ENCODE measurements at places on chromosomes 4 and X.

DNA sequence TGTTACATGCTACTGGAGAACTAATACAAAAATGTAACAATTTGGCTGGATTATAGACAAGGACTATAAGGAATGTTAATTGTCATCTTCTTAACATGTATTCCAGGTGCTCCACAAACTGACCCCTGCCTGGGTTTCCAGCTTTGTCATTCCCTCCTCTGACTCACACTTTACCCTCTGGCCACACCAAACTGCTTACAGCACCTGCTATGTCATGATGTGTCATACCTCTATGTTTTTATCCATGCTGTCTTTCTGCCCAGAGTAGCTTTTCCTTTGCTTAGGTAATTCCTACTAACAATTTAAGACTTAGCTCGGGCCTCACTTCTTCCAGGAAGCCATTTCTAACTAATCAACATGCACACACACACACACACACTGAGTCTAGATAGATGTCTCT lies 14.0 kb upstream of the SHROOM4 start:
- DNase-seq: peak; percentile 2

DNA sequence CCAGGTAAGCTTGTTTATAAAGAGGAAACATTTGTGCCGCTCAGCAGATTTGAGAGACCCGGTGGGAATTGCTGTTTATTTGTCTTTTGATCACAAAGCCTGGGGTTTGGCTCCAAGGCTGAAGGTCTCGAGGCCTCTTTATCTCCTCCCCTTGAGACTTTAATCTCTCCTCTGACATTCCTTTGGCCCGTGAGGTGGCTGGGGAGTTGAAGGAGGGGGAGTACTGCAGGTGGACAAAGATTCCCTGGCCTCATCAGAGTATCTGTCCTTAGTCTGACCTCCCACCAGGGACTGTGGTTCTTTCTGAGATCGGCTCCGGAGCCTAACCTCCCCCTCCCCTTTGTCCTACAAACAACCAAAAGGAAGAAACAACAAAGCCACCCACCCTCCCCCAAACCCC lies 216.5 kb downstream of the MID1IP1 start:
- no peak for DNase-seq

- DNase-seq: no peak
These were observed 79.7 kb downstream of the SNCA start for GRCh38 chr4:89757154-89757719.

DNA sequence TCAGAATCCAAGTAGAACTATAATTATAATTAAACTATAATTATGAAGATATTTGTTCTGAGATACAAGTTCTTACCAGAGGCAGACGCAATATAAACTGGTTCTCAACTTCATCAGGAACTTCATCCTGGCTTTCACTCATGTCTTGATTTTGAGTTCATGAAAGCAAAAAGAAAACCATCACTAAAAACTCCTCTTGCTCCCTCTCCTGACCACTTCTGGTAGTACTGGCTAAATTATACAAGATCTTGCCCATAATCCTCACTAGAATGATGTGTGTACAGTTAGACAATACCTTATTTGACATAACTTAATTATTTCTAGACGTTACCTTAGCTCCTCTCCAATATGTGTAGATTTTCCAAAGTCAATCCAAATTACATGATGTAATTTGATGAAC lies 3.7 kb downstream of the TAF7L start:
- peak; percentile 40 for DNase-seq

GRCh38 chrX:71365356-71365874 lies 742 bp upstream of the TAF1 start:
- no peak for DNase-seq

DNA sequence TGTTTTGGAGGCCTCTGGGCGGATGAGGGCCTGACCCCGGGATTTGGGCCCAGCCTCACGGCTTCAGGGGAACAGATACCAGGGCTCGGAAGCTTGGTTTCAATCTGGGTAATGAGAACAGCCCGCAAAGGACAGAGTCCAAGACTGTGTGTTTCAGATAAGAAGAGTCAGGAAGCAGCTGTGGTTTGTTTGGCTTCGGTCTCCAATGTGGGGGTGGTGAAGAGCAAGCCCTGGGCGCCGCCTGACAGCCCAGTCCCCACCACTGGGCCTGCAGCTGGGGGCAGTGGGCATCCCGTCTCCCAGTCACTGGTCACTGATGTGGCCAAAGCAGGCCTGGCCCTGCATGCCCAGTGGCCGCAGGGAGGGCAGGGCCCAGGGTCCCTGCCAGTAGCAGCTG lies 9.1 kb downstream of the WFS1 start:
- DNase-seq: no peak

All from AG10803 (cell line).